ENCODE measurements at places on chromosomes 1 and 21.

DNA sequence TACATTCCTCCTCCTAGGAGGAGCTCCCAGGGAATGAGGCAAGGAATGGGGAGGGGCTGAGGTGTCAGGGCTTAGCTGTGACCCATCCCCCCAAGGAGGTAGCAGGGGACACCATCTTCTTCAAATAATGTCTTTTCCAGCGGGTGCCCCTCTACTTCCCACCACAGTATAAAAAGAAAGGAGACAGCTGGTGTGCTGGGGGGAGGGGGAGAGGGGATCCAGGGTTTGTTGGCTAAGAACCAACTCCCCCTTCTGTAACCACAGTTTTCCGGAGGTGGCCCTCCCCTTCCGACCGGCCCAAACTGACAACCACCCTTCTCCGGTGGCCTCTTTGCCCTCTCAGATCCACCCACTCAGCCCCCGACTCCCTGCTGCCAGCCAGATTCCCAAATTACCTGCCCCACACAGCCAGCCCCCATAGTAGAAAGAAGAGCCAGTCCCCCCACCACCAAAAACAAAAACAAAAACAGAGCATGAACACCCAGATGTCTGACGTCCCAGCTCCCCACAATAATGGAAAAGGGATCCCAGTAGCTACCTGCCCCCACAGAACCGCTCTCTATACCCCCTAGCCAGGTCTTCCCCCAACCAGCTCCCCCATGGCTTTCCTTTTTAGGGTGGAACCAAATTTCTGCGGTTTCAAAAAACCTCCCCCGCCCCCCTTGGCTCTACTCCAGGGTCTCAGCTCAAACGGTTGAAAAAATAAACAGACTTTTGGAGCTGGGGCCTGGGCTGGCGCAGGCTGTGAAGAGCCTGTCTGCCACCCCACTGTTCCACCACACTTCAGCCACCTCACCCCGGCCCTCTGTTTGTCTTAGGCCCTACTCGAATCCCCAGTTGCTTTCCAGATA is 2.1 kb downstream of the ARHGEF2 start:
- DNase-seq, result peak; percentile 41

- no peak for DNase-seq
These were observed 115.0 kb upstream of the BACE2 start for GRCh38 chr21:41052820-41053555.

GRCh38 chr1:198465201-198466144 is 75.0 kb downstream of the ATP6V1G3 start:
- DNase-seq, result no peak

- DNase-seq, result no peak
These were observed 60.7 kb downstream of the MAN1C1 start for GRCh38 chr1:25677193-25677773.

DNA sequence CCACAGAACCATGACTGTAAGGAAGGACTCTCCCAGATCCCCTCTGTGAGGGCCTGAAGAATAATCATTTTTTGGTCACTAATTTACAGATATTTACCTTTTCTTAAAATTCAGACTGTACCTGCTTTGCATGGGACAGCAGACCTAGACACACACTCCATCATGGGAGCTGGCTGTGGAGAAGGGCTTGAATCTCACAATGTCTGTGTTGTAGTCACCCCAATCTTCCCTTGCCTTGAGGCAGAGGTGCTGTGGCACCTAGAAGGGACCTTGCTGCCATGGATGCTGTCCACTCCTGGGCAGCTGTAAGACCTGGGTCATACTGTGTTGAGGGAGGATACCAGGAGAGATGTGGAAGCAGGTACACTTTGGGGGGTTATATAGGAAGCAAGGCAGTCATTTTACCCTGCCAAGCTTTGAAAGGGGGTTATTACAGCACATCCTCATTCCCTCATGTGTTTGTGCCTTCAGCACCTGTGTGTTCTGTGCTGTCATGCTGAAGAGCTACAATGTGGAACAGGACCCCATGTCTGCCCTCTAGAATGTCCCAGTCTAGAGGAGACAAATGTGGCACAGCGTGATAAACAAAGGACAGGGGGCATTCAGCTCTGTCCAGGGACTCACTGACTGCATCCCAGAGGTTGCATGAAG is 27.1 kb downstream of the TRAF5 start:
- no peak for DNase-seq

GRCh38 chr1:116290085-116290705 is 82.8 kb upstream of the ATP1A1 start:
- no peak for DNase-seq

DNA sequence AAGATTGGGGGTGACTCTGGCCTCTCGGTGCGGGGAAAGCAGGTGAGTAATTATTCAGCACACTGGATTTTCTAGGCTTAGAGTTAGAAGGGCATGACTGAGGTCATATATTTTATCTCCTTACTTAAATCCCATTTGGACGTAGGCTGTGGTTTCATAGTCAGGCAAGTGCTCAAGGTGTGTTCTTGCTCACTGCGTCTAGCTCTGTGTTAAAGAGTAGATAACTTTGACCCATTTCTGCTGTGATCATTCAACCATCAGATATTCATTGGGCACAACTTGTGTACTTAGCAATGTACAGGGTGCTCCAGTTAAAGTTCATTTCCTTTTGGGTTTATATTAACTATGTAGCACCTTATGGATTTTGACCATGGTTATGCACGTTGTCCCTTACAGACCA is 14.6 kb downstream of the PFKFB2 start:
- DNase-seq, result no peak

DNA sequence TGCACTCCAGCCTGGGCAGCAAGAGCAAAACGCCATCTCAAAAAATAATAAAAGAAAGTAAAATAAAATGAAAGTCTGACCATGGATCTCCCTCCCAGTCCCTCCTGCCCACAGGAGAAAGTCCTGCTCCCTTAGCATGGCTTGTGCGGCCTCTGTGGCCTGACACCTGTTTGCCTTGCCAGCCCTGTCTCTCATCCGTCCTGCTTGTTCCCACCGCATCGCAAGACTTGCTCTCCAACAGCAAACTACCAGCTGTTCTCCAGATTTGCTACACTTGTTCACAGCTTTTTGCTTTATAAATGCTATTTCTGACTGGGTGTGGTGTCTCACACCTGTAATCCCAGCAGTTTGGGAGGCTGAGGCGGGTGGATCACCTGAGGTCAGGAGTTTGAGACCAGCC is 2.7 kb downstream of the ETV3L start:
- DNase-seq, result no peak

DNA sequence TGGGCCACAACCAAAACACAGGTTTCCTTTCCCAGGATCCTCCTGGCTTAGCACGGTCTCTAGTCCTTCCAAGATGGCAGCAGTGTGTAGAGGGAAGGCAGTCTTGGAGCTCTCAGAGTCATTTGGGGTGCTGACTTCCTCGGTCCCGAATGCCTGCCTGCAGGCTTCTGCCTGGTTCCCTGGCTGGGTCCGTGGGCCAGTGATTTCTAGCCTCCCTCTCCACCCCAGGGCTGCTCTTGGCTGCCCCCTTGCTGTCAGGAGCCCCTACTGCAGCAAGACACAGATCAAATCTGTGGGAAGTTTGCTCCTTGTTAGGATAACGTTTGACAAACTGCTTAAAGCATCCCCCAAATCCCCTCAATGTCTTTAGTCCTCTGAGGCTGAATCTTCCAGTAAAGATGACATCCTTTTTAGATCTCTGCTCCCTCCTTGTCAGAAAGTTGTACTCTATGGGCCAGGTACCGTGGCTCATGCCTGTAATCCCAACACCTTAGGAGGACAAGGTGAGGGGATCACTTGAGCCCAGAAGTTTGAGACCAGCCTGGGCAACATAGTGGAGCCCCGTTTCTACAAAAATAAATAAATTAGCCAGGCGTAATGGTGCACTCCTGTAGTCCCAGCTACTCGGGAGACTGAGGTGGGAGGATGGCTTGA is 272.5 kb downstream of the RRAGC start:
- peak; percentile 17 for DNase-seq

- DNase-seq, result no peak
These were observed 8.7 kb upstream of the COL6A1 start for GRCh38 chr21:45972716-45973474.

DNA sequence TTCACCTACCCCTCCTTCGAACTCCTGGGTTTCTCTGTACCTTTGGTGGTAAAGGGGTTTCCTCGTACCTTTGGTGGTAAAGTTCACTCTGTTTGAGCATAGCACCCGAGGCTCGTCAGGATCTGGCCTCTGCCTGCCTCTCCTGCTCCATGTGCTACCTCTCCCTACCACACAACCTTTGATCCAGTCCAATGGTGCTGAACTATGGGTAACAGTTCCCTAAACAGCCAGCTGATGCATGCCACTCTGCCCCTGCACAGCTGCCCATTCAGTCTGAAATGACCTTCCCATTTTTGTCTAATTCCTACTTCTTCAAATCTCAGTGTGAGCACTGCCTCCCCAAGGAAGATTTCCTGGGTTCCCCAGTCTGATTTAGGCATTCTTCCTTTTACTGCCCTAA is 14.0 kb downstream of the OVAAL start:
- DNase-seq, result no peak

GRCh38 chr1:71264039-71264438 is 183.2 kb upstream of the ZRANB2 start:
- no peak for DNase-seq

- DNase-seq, result no peak
These were observed 22.5 kb upstream of the FCRL5 start for GRCh38 chr1:157574836-157575235.

DNA sequence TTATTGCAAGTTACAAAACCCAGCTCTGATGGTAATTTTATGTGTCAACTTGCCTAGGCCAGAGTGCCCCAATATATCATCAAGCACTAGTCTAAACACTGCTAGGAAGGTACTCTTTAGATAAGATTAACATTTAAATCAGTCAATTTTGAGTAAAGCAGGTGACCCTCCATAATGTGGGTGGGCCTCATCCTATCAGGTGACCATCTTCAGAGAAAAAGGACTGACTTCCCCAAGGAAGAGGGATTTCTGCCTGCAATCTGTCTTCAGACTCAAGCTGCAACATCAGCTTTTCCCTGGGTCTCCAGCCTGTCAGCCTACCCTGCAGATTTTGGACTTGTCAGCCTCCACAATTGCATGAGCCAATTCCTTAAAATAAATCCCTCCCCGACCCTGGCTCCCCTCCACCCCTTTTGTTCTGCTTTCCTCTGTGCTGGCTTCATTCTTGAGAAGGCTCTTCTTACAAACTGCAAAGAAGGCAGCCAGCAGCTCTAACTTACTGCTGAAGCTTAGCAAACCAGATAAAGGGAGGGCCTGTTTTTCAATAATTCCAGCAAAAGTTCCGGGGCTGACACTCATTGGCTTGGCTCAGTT is 56.4 kb upstream of the RUNX3 start:
- DNase-seq, result no peak

DNA sequence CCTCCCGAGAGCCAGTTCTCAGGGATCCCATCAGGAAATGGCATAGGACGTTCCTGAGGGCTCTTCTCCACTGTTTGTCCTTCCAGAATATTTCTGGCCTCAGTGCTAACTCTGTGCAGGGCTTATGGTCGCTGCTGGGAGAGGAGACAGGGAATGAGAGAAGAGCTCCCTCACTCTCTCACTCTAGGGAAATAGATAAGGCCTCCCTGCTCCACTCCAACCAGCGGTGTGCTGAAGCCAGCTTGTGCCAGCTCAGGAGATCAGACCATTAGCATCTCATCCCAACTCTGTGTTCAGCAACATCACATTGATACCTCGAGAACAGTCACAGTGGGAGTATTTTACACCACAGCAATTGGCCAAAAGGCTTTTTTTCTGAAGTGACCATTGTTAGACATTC is 49.2 kb upstream of the ZC3H12A start:
- no peak for DNase-seq

DNA sequence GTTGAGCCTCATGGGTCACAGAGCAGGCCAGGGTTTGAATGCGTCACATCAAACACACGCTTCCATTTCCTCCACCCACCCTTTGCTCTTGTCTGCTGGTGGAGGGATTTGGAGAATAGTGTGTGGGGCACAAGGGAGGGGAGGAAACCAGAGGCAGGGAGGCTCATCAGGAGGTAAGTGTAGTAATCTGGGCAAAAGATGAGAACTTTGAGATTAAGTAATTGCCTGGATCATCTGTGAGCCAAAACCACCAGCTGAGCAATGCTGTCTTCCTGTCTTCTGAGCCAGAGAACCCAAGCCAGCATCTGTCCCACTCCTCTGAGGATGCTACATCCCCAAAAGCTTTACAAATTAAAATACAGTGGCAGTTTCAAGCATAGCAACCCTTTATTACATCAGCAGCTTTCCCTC is 45.2 kb downstream of the C8B start:
- no peak for DNase-seq

- DNase-seq, result no peak
These were observed 104.6 kb upstream of the F3 start for GRCh38 chr1:94646141-94646643.

DNA sequence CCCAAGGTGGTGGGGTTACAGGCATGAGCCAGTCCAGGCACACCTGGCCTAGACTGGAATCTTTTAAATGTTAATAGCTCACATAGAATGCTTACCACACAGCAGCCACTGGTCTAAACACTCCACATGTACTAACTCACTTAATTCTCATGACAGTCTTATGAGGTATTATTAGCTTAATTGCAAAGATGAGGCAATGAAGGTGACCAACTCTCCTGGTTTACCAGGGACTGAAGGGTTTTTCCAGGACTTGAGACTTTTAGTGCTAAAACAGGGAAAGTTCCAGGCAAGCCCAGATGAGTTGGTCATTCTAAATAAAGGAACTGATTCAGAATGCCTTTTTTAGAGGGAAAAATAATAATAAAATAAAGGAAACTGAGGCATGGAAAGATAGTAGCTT is 7.0 kb upstream of the STMN1 start:
- no peak for DNase-seq

- DNase-seq, result no peak
These were observed 29.6 kb upstream of the DIPK1A start for GRCh38 chr1:92990828-92991227.

All from stimulated activated CD4-positive, alpha-beta T cell treated with anti-CD3 and anti-CD28 coated beads, TNF-alpha, amount 100 ng/mL, for 4 hours (primary cell).